GM20000 (cell line): ENCODE measurements at places on chromosomes 7 and 10.

- DNase-seq: no peak
Observed at GRCh38 chr7:4014346-4015050, 667.6 kb upstream of the FOXK1 start.

- DNase-seq: no peak
Observed at GRCh38 chr7:118836933-118837332, 612.4 kb downstream of the ANKRD7 start.

DNA sequence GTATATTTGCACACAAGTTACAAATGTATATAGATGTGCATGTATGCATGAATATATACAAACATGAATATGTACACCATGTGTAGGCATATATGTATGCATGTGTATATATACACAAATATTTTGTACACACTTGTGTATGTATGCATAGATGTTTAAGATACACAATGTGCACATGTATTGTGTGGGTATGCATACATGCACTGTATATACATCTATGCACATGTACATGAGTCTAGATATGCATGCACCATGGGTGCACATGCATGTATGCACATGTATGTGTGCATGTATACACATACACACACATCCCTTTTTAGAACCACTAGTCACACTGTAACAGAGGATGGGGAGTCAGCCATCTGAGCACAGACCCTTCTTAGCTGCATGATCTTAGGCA is 249.4 kb downstream of the COBL start:
- no peak for DNase-seq

DNA sequence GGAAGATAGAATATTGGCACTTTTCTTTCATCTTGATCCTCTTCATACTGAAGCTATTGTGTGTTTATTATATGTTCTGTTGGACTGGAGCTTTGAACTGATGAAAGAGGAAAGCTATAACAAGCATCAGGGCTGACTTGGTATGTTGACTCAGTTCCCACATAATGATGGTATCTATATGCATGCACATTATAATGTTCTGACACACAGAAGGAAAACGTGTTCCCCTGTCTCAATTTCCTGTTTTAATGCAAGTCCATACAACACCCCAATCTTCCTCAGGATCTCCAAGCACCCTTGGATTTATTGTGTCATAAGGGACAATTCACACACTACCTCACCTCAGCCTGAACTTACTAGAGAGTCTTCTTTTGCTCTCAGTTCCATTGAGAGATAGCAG is 8.3 kb upstream of the WASL start:
- DNase-seq: no peak

DNA sequence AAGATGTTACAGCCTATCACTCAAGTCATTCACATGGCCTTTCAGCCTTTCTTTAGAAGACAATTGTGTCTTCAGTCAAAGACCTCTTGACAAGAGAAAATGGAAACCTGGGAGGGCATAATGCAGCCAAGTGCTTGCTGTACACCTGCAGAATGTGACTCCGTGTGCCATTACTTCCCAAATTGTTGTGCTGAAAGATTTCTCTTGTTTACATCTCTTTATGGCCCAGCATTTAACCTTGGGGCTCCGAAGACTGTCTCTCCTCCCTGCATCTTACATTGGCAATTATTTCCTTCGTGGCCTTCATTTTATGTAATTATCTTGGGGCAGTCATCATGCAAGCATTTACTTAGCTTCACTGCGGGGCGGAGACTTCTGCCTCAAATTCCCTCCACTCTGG is 287.0 kb downstream of the TCF7L2 start:
- DNase-seq: no peak

GRCh38 chr7:81135324-81135723 is 216.5 kb upstream of the SEMA3C start:
- no peak for DNase-seq

DNA sequence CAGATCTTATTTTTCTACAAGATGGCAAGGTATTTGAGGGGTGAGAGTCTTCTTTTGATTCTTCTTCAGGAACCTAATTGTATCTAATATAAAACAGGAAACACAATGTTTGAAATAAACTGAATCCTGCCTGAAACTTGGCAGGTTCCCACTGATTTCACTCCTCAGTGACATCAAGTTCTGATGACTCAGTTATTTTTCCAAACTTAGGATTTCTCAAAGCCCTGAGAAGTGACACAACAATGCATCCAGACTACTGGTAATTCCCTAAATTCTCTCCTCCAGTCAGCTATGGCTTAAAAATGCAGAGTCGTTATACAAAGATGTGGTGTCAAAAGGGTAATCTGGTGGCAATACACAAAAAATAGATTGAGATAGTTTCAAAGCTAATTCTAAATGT is 80.9 kb downstream of the ABLIM1 start:
- no peak for DNase-seq

DNA sequence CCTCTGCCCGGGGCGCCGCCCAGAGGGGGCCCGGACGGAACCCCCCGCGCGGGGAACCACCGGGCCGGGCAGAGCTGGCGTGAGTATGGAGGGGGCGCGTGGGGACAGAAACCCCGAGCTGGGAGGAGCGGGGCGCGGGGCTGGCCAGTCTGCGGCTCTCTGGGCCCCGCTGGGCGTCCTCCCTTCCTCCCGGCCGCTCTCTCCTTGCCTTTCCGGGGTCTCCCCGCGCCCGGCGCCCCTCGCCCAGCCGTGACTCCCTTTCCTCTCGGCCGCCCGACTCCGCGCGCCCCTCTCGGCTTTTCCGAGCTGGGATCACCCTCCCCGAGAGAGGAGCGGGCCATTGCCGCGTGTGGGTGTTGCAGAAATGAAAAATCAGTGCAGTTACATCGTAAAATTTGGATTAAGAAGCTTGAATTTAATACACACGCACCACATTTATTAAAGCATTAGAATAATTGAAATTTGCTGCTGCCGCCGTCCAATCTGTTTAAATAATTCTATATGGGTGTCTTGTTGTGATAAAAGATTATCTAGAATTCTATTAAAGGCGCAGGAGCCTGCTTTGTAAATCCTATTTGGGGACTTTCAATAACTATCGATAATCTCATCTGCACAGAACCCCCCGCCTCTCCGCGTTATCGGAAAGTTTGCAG is 9.1 kb downstream of the UNCX start:
- DNase-seq: no peak

DNA sequence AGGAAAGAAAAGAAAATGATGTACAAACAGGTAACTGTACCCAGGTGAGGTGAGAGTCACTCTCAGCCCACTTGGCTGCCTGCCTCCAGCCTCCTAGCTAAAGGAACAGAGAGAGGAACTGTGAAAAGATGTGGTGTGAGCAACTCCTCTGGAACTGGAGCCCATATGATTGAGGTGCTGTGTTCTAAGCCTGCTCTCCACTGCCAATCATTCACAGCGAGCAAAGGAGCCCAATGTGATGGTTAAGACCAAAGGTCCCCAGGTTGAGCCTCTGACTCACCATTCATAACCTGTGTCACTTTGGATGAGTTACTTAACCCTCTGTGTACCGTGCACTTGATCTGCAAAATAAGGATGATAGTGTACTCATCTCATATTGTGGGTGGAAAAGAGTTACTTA is 868.1 kb upstream of the AUTS2 start:
- DNase-seq: no peak

DNA sequence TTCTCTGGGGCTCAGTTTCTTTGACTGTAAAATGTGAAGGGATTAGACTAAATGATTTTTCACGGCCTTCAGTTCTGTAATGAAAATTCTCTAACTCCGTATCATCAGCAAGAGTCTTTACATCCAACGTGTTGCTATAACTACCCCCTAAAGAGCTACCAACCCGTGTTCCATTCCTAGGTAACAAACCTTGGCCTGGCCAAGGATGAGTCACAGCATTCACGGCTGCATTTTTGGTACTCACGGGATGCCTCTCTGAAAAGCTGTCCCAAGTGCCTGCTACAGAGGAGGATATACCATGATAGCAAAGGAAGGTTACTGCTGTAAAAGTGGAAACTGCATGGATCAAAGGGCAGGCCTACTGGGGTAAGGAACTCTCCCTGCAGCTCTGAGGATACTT is 5.9 kb downstream of the LRRC4 start:
- DNase-seq: no peak

GRCh38 chr7:66928388-66928787 is 7.4 kb downstream of the TMEM248 start:
- DNase-seq: no peak

DNA sequence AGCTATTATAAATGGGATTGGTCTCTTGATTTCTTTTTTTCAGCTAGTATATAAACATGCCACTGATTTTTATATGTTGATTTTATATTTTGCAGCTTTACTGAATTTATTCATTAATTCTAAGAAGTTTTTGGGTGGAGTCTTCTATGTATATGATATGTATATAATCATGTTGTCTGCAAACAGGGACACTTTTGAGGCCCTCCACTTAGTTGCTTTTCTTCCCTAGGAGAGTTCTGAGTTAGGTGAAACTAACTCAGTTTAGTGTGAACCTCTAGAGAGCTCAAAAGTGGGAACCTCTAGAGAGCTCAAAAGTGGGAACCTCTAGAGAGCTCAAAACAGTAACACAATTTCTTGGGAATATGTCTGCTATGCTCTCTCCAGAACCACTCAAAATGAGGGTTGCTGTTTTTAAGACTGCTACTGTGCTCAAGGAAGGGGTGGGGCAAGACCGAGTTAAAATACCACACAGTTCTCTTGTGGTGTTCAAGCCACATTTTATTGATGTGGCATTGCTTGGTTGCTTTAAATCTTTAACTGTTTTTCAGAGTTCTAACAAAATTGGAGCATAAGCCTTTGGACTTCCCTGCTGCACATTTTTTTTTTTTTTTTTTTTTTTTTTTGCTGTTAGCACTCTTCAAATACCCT is 13.2 kb downstream of the CCDC7 start:
- no peak for DNase-seq

GRCh38 chr7:99016196-99016595 is 127.7 kb downstream of the SMURF1 start:
- DNase-seq: no peak

DNA sequence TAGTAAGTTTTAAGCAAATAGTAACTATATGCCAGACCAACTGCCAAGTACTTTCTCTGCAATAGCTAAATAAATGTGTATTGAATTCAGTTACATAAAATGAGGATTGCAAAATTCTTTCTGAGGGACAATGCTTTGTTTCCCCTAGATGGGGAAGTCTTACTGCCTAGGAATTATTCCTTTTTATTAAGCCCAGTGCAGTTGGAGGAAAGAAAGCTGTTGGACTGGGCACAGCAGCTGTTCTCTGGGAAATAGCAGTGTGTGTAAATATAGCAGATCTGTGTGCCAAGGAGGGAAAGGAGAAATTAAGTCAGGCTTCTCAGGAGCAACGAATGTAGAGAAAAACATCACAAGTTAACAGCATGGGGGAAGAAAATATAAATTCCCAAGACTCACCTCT is 77.1 kb downstream of the SEC23IP start:
- no peak for DNase-seq

DNA sequence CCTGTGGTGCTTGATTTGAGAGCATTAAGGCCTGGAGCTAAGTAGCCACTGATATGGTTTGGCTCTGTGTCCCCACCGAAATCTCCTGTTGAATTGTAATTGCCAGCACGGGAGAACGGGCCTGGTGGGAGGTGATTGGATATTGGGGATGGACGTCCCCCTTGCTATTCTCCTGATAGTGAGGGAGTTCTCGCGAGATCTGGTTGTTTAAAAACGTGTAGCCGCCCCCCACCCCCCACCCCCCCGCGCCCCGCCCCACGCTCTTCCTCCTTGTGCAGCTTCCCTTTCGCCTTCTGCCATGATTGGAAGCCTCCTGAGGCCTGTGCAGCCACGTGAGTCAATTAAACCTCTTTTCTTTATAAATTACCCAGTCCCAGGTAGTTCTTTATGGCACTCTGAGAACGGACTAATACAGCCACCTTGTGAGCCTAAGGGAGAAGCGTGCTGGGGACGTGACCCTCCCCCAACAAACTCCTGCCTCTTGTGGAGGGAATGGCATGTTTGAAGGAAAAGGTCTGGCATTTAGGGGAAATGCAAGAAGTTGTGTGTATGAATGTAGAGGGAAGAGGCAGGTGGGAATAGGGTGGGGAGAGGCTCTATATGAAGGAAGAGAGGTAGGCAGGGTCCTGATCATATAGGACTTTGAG is 118.0 kb upstream of the KMT2C start:
- no peak for DNase-seq

- DNase-seq: no peak
Observed at GRCh38 chr7:55556031-55556430, 16.3 kb downstream of the VOPP1 start.

DNA sequence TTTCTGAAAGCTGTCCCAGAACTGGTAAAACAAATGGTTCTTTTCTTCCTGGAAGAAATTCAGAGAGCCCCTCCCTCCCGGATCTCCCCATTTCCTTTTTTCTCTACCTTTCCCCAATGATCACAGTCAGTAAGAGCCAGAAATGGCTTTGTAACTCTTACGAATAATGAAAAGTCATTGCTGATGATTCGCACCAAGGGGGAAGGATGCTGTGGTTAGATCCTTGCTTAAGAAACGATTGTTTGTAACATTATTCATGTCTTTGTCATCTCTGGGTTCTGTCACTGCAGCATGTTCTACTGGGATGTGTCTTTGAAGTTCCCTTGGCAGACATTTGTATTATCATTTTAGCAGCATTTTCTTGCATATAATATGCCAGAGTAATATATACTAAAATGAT is 138.9 kb downstream of the CACNB2 start:
- no peak for DNase-seq

- no peak for DNase-seq
Observed at GRCh38 chr7:50762337-50762736, 20.4 kb downstream of the GRB10 start.

DNA sequence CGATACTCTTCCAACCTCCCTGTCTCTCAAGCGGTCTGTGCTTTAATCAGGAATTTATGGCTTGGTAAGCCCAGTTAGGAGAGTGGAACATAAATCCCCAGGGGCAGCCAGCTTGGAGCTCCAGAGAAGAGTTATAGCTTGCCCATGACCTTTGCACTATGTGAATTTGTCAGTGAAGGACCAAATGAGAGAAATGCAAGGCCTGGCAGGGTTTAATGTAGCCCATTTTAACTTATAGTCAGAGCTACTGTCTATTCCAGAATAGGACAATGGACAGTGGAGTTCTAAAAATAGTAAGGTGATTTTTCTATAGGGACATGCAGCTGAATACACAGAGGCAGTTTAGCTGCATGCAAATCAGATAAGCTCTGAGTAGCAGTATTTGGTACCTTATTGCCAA is 142.6 kb upstream of the CAV2 start:
- no peak for DNase-seq

GRCh38 chr7:158804335-158804734 is 25.0 kb downstream of the ESYT2 start:
- DNase-seq: no peak

GRCh38 chr10:72740528-72740927 is 48.6 kb downstream of the MCU start:
- no peak for DNase-seq

DNA sequence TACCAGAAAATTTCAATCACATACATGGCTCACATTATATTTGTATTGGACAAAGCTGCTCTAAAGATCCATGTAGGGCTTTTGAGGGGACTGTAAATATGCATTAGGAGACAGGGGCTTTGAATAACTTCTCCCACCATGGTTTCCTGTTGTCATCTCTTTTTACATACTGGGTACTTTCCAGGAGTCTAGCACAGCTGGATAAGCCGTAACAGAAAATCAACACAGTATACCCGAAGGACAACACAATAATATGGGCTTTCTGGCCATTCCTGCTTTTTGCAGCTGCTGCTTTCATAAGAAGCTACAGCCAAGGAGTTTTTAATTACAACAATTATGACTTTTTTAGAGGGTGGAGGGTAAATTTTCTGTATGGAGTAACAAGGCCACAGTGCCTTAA is 63.4 kb upstream of the SRPK2 start:
- no peak for DNase-seq
